ENCODE measurements at places on chromosomes 1 and 21.

- DNase-seq = no peak
Measured at GRCh38 chr1:27416387-27417111, 24.1 kb downstream of the GPR3 start.

DNA sequence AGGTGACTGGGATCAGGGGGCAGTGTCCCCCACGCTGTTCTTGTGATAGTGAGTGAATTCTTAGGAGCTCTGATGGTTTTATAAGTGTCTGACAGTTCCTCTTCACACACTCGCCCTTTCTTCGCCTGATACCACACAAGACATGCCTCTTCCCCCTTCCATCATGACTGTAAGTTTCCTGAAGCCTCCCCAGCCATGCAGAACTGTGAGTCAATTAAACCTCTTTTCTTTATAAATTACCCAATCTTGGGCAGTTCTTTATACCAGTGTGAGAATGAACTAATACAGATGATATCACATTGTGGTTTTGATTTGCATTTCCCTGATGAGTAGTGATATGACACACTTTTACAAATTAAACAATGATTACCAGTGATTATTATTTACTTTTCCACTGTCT, 229.9 kb downstream of the AKT3 start:
- DNase-seq = no peak

GRCh38 chr1:218658269-218658668, 313.1 kb downstream of the TGFB2 start:
- no peak for DNase-seq

- DNase-seq = no peak
Measured at GRCh38 chr21:42235593-42235992, 16.7 kb downstream of the ABCG1 start.

- DNase-seq = no peak
Measured at GRCh38 chr21:38277501-38278131, 20.8 kb downstream of the KCNJ15 start.

GRCh38 chr1:160030657-160031364, 979 bp downstream of the PIGM start:
- DNase-seq = no peak

- DNase-seq = no peak
Measured at GRCh38 chr1:55726994-55727393, 511.8 kb upstream of the USP24 start.

DNA sequence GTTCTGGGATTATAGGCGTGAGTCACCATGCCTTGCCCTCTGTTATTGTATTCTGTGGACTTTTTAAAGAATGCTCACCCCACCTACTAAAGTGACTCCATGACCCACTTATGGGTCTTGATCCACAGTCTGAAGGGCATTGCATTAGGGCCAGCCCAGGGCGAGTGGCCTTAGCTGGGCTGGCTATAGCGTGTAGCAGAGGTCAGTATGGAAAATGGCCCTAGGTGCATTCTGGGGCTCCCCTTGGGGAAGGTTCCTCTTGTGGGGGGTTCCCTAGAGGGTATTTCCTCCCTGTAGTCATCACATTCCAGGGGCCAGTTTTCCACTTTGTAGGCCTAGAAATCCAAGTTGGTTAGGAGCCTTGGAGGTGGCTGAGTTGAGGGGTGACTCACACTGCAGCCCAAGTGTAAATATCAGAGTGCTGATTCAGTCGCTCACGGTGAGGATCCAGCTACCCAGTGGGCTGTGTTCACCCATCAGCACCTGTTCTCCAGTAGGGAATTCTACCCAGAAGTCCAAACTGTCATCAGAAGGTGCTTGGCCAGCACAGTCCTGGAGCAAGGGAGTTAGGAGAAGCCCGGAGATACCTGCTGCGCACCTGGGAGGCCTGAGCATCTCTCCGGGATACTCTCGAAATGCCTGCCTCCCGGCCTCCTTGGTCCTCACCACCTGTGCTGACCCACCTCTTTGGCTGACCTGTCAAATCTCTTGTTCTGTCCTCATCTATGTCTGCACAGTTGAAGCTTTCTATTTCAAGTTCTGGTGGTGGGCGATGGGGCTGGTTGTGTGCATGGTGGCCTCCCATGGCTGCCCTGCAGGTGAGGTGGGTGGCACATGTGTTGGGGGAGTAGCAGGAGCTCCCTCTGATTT, 52.2 kb downstream of the NENF start:
- DNase-seq = no peak

- no peak for DNase-seq
Measured at GRCh38 chr1:29520571-29521437, 284.5 kb downstream of the PTPRU start.

GRCh38 chr1:115179397-115180079, 90.2 kb upstream of the TSPAN2 start:
- DNase-seq = no peak

- DNase-seq = no peak
Measured at GRCh38 chr1:11273595-11274234, 717 bp downstream of the UBIAD1 start.

DNA sequence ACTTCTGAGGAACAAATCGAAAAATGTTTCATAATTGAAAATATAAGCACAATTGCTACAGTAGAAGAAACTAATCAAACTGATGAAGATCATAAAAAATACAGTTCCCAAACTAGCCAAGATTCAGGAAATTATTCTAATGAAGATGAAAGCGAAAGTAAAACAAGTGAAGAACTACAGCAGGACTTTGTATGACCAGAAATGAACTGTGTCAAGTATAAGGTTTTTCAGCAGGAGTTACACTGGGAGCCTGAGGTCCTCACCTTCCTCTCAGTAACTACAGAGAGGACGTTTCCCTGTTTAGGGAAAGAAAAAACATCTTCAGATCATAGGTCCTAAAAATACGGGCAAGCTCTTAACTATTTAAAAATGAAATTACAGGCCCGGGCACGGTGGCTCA, 30.6 kb downstream of the IFNAR1 start:
- DNase-seq = no peak
